Thyroid gland (tissue), 4 donors: ENCODE measurements at places on chromosomes 2 and 18. TPM values are rescaled to one million over a fixed set of nuclear protein-coding genes. Genes with fewer than 3 reads are reported as not detected.

The ABCG8 gene
- not detected for total RNA-seq

The LAMA3 gene
- 8.7 TPM for total RNA-seq

The ESPNL gene
- total RNA-seq = 3.6 TPM

The CHRND gene
- total RNA-seq = not detected

The EML4 gene
- total RNA-seq = 67.2 TPM

The CNDP1 gene
- 0.25 TPM for total RNA-seq

The TCF23 gene
- not detected for total RNA-seq

The CCDC141 gene
- total RNA-seq = 5.0 TPM

The NEU4 gene
- 1.1 TPM for total RNA-seq

The FAM237A gene
- not detected for total RNA-seq

The LRRTM4 gene
- total RNA-seq = not detected

The OSBPL1A gene
- 48.6 TPM for total RNA-seq

The CIB4 gene
- not detected for total RNA-seq

The HMSD gene
- not detected for total RNA-seq
